ENCODE measurements at places on chromosomes 1 and 21.
A peak's percentile ranks its signal among the peaks of the same experiment; 100 is the strongest.

GRCh38 chr1:78676993-78677392, 27.4 kb downstream of the IFI44 start:
- DNase-seq = no peak

DNA sequence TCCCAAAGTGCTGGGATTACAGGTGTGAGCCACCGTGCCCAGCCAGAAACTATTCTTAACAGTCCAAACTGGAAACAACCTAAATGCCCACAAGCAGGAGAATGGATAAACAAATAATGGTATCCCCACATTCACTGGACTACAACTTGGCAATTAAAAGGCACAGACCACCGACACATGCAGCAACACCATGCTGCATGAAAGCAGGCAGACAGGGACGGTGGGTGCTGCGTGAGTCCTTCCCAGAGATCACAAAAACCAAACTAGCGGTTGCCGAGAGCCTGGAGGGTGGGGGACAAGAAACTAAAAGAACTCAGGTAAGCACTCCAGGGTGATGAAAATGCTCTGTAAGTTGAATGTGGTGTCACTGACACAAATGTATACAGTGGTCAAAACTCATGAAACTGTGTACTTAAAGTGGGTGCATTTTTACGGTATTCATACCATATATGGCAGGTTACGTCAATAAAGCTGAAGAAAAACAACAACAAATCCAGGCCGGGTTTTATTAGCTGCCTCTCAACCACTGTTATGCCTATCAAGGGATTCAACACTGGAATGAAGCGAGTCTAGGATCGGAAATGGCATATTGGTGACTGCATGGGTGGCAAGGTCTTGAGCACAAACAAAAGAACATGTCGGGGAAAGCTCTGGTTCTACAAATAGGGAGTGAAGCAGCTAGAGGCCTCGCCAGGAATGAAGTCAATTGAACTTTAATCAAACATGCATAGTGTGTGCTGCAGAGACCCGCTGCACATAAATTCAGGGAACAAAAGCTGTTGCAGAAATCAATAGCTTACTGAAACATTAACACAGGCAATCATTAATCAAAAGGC, 52.4 kb downstream of the SLC45A1 start:
- DNase-seq = no peak

- DNase-seq = no peak
Observed at GRCh38 chr1:27990920-27991537, 31.3 kb downstream of the XKR8 start.

GRCh38 chr1:39895731-39896480, 5.8 kb downstream of the MYCL start:
- DNase-seq = no peak

DNA sequence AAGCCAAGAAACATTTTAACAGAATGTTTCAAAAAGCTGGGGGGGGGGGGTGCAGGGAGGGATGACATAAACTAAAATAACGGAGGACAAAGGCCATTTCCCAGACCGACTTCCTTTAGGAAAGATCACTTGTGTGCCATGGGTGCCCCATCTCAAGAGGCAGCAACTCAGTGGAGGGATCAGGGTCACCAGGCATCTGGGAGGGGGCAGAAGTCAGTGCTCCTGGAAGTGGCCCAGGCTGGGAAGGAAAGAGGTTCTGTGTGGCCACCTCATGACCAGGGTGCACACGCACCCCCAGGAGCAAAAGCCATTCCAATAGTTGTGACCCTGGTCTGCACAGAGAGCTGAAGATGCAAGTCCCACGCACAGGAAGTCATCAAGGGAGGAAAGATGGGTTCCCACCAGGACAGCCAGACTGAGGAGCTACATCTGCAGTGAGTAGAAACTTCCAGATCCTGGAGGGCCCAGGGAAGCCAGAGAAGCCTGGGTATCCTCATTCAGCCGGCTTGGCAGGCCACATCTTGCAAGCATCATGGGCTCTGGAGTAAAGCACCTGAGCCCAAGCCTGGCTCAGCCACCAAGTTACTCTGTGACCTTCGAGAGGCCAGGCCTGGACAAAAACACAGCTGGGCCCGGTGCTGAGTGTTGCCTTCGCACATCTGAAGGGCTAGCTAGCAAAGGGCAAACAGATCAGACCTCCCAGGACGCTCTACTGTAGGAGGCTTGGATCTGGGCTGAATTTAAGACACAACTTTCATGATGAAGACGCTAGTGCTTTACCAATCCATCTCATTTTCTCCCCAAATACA, 36.0 kb downstream of the NPHP4 start:
- DNase-seq = no peak

DNA sequence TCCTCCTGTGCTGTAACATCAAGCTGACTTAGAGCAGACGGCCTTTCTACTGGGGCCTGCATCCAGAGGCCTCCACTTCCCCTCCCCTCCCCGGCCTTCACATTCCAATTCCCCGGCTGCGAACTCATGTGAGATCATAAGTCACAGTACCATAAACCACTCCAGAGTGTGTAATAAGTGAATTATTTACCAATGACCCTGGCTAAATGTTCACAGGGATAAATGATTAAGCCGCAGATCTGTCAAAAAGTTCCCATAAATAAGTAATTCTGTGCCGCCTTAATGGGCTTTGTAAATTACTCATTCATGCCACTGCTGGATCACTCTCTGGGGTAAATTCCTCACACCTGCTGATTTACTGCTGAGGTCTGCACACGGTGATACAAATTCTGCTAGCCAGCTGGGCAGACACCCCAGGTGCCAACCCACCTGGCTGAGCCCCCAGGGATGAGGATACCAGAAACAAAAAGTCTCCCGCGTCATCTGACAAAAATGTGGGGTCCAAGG, 27.4 kb upstream of the KIRREL1 start:
- DNase-seq = no peak

DNA sequence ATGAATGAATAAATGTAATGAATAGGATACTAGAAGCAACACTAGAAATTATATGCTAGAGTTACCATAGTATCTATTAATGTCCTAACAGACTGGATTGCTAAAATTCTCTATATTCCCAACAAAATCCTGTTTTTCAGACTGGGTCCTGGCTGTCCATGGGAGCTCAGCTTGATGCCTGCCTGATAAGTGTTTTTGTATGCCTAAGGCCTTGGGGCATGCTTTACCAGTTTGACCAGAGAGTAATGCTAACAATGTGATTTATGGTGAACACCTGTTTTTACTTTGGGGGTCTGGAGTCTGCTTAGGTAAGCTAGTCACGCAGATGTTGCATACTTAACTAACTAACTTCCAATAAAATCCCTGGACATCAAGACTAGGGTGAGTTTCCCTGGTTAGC, 318.8 kb upstream of the DEPDC1 start:
- DNase-seq = no peak

GRCh38 chr1:38076455-38076854, 29.9 kb upstream of the POU3F1 start:
- DNase-seq = no peak

GRCh38 chr1:101323535-101323934, 86.7 kb downstream of the S1PR1 start:
- no peak for DNase-seq

- DNase-seq = no peak
Observed at GRCh38 chr1:92748138-92748537, 36.8 kb downstream of the EVI5 start.

DNA sequence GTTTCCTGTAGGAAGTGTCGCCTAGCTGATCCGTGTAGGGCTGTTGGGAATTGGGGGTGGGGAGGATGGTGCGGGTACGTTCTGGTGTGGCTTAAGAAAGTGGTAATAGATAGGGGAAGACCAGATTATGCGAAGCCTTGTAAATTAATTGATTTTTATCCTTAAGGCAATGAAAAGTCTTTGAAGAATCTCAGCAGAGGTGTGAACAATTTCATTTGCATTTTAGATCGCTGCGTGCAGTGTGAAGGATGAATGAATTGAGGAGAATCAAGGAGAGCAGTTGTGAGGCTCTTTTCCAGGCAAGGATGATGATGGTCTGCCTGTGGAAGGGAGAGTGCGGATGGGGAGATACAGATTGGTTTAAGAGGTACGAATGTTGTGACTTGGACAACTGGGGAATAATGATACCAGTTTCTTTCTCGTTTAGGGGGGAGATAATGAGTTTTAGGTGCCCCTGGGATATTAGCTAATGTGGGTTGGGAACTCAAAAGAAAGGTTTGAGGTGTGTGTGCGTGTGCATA, 813 bp upstream of the DEDD start:
- no peak for DNase-seq

DNA sequence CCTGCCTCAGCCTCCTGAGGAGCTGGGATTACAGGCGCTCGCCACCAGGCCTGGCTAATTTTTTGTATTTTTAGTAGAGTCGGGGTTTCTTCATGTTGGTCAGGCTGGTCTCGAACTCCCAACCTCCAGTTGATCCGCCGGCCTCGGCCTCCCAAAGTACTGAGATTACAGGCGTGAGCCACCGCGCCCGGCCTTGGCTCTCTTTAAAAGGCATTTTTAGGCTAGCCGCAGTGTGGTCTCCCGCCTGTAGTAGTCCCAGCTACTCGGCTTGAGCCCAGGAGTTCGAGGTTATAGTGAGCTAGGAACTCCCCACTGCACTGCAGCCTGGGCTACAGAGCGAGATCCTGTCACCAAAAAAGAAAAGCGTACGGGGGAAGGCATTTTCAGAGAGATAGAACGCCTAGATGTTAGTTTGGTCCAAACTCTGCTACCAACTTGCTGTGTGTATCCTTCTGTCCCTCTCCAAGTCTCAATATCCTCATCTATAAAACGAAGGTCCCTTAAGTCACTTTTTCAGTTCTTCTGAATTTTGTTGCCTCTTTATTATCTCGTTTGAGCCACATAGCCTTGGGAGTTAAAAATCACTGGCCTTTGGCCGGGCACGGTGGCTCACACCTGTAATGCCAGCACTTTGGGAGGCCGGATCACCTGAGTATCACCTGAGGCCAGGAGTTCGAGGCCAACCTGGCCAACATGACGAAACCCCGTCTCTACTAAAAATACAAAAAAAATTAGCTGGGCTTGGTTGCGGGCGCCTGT, 734 bp downstream of the MED18 start:
- DNase-seq = peak; percentile 64

GRCh38 chr1:223358826-223359225, 5.2 kb downstream of the SUSD4 start:
- no peak for DNase-seq

DNA sequence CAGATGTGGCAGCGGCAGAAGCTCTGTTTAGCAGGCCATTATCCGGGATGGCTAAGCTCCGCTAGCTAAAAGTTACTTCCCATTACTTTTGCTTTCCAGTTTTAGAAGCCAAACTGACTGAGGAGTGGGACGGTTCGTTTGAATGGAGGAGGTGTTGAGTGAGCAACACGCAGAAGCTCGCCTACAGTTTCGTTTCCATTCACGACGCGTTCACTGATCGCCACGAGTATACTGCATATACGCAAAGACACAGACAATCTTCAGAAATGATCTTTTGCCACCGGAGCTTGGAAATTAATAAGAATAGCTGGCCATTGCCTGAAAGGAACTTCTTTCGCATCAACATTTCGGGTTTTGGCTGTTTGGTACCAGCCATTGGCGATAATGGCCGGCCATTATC, 14.6 kb downstream of the SON start:
- DNase-seq = no peak
